ENCODE measurements at places on chromosomes 6 and 20. TPM values are rescaled to one million over a fixed set of nuclear protein-coding genes. Genes with fewer than 3 reads are reported as not detected.

DNA sequence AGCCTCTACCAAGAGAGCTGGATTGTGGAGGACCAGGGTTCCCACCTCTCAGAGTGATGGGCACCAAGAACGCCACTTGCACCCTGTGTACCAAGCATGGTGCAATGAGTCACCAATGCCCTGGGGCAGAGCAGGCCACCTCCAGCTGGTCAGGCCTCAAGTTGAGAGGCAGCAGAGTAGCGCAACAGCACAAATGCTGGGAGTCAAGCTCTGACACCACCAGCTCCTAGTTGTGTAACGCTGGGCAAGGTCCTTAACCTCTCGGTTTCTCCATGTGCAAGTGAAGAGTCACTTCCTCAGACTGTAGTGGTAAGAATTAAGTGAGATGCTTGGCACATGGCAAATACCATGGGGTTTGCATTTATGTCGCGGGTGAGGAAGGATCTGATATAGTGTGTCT, 25.6 kb downstream of the GFOD1 start:
- DNase-seq: no peak

DNA sequence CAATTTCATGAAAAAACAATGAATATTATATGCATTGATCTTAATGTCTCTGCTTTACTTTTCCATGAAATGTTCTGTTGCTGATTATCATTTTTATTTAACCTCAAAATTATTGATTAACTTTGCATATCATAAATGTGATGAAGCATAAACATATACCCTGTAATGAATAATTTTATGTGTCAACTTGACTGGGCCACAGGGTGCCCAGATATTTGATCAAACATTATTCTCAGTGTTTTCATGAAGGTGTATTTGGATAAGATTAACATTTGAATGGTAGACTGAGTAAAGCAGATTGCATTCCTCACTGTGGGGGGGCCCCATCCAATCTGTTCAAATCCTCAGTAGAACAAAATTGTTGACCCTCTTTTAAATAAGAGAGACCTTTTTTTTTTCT, 265.2 kb downstream of the CENPW start:
- DNase-seq: no peak

The ATG5 gene
- 32.6 TPM for total RNA-seq

The GNAS-AS1 gene
- total RNA-seq: 0.90 TPM

DNA sequence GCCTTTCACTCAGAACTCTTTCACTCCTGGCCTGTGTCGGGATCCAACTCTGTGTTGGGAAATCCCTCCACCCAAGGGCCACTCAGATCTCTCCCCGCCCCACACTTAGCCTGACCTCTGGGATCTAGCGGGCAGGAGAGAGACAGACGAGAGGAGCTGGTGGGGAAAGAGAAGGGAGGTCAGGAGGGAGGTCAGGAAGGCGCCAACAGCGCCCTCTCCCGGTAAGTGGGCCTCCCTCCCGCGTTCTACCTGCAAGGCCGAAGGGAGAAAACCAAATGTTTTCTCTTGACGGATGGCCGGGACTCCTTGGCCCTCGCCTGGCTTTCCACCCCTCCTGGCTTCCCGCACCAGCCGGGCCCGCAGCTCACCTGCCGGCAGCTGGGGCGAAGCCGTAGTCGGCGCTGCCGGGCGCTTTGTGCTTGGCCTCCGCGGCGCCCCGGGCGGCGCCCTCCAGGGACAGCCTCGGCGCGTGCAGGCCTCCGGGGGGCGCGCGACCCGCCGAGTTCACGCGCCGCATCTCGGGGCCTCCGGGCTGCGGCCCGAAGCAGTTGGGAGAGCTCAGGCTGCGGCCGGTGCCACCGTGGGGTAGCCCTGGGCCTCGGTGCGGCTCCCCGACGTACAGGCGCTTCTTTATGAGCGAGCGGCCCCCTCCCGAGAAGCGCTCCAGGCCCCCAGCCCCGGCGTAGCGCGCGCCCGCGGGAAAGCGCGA, 38.2 kb downstream of the C6orf132 start:
- DNase-seq: peak; percentile 69

DNA sequence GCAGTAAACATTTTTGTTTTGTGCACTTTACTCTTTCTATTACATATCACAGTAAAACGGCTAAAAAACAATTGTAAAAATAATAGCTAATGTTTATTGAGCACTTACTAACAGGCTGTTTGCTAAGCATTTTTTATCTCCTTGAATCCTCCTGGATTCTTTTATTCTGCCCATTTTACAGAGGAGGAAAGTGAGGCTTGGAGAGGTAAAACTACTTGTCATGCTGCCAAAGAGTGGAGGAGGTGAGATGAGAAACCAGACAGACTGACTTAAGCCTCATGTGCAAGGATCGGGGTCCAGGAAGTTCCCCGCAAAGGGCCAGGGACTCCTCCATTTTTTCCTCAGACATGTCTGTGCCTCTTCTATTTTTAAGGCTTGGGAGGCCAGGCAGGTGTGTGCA, 63.6 kb downstream of the DLGAP4 start:
- no peak for DNase-seq

The ARMH2 gene
- not detected for total RNA-seq

GRCh38 chr6:22727710-22728109, 158.3 kb downstream of the HDGFL1 start:
- DNase-seq: no peak

DNA sequence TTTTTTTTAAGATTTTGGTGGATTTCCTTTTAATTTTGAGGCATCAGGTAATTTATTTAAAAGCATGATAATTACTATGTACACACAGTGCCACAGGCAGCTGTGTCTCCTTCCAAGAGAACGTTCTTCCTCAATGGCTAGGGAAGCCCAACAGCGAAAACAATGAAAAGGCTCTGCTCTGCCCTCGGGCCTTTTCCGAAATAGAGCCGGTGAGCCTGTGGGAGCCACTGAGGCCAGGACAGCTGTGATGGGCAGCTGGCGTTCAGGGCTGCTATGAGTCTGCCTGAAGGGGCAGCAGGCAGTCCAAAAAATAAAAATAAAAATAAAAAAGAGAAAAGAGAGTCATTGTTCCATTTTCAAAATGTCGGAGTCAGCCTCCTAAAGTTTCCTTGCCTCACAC, 443.8 kb downstream of the KIF16B start:
- DNase-seq: no peak

- DNase-seq: no peak
These were observed 125.7 kb upstream of the MTHFD1L start for GRCh38 chr6:150739711-150740349.

DNA sequence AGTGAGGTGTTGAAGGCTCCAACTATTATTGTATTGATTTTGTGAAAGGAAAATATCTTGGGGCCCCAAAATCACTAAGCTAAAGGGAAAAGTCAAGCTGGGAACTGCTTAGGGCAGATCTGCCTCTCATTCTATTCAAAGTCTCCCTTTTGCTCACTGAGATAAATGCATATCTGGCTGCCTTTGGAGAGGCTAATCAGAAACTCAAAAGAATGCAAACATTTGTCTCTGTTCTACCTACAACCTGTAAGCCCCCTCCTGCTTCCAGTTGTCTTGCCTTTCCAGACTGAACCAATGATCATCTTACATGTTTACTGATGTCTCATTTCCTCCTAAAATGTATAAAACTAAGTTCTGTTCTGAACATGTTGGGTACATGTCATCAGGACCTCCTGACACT, 125.9 kb downstream of the HTR1B start:
- DNase-seq: no peak

The ARHGAP40 gene
- total RNA-seq: not detected

- no peak for DNase-seq
These were observed 37.9 kb downstream of the SIM1 start for GRCh38 chr6:100426744-100427338.

DNA sequence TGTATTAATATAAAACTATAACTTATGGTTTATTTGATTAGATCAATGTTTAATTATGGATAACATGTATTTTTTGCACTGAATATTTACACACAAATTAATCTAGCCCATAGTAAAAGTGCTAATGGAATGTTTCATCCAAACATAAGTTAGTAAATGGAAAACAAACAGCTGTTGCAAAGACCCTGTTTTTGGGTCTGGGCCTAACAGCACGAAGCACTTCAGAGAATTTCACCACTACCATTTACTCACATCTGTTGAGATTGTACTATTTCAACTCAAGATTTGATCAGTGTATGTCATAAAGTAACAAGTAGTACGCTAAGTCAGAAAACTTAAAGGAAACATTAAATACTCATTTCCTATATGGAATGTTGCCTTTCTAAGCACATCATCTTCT, 359.6 kb downstream of the LAMA2 start:
- no peak for DNase-seq

The BPIFB2 gene
- total RNA-seq: not detected

DNA sequence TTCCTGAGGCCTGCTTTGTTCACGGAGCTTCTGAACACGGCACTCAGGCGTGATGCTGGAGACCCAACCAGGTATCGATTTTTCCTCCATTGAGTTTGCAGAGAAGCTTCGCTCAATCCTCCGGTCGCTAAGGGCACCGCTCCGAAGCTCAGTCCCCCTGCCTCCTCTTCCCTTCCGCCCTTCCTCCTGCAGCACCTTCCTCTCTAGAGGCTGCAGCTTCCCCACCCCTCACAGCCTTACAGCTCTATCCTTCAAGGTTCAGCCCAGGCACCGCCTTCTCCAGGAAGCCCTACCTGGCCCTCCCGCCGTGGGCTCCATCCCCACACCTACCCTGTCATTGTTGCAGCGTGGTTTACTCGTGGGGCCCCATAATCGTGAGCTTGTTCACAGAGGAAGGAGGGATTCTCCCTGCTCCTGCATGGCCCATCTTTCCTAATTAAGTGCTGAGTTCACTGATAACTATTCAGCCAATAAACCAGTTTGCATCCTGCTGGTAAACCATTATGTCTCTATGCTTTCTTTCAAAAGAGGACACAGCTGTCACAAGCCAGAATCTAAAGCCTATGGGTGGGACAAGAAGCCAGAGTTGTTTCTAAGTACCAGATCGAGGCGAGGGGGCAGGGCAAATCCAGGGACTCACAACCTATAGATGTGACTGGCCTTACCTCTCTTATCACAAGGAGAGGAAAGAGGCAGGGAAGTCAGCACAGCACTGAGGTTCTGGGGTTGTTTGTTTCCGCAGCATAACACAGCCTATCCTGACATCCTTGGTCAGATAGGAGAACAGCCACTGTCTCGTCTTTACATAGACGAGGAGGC, 152.0 kb downstream of the GRM4 start:
- no peak for DNase-seq

- no peak for DNase-seq
These were observed 89.4 kb upstream of the AGPAT4 start for GRCh38 chr6:161363286-161363685.

The SYCP2 gene
- 3.9 TPM for total RNA-seq

DNA sequence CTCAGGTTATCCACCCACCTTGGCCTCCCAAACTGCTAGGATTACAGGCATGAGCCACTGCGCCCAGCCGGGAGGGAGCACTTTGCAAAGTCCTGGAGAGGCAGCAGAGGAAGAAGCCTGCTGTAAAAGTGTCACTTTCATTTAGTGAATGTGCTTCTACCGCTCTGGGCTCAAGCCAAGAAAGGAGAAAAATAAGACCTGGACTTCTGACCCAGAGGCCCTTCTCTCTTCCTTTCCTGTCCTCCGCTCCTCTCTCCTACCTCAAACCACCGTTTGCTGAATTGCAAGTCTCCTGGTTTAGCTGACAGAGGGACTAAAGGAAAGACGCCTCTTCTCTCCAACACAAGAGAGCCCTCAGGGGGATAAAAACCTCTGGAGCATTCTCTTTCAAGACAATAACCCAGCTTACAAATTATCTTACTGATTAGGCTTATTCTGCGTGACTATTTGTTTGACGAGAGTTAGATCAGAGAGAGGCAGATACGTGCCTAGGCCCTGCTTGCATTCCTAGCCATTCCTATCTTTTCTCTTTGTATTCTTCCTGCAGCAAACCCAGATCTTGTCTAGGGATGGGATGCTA, 84.2 kb upstream of the SLC22A23 start:
- no peak for DNase-seq

GRCh38 chr6:117534974-117535373, 52.5 kb downstream of the DCBLD1 start:
- DNase-seq: no peak

DNA sequence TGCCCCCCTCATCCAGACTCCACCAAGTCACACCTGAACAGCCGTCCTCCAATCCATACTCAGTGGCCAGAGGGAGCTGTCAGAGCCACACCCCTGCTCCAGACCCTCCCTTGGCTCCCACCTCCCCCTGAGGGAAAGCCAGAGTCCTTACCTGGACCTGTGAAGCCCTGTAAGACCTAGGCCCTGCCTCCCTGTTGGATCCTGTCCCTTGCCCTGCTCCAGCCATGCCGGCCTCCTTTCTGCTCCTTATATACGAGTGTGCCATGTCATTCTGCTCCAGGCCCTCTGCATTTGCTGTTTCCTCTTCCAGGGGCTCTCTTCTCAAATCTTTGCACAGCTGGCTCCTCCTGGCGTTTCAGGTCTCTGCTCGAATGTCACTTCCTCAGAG, 100.3 kb upstream of the MYL9 start:
- no peak for DNase-seq

The TRIM10 gene
- total RNA-seq: not detected

The COL21A1 gene
- total RNA-seq: 0.16 TPM

The PERP gene
- 38.0 TPM for total RNA-seq

The CFAP206 gene
- 0.29 TPM for total RNA-seq

DNA sequence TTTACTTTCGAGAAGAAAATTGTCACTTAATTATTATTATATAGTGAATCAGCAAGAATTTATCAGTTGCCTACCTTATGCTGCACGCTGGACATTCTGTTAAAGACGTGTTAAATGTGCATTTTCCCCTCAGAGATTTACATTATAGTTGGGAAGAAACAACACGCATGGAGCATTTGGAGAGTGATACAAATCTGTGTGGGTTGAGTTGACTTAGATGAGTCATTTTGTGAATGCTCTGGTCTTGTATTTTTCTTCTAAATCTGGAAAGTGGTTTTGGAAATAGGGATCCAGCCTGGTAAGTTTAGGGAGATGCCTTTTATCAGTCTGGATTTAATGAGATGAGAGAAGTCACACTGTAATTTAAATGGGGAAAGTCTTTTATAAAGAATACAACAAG, 24.0 kb upstream of the SMIM26 start:
- no peak for DNase-seq

The CLVS2 gene
- not detected for total RNA-seq

DNA sequence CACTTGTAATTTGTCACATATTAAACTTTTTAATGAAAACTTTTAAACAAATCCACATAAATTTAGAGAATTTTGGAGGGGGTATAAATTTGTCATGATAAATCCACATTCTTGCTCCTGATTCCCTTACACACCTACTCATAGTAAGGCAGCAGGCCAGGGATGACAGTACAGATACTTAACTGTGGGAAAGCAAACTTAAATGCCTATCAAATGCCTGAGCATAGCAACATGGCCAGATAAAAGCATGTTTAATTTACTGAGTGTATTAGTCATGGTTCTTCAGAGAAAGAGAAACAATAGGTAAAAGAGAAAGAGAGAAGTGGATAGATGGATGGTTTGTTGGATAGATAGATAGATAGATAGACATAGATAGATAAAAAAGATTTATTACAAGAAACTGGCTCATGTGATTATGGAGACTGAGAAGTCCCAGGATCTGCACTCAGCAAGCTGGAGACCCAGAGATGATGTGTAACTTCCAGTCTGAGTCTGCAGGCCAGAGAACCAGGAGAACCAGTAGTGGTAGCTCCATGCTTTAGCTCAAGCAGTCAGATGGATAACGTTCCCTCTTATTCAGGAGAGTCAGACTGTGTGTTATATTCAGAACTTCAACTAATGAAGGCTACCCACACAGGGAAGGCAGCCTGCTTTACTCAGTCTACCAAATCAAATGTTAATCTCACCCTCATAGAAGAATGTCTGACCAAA, 15.9 kb upstream of the ADGRF1 start:
- DNase-seq: no peak

GRCh38 chr6:168451805-168452517, 11.0 kb downstream of the SMOC2 start:
- DNase-seq: no peak

The PKIB gene
- total RNA-seq: 1.4 TPM

GRCh38 chr6:143465546-143465945, 14.9 kb downstream of the PEX3 start:
- DNase-seq: no peak

GRCh38 chr6:145648149-145648548, 87.2 kb downstream of the EPM2A start:
- no peak for DNase-seq

All from SK-MEL-5 (cell line).